ACHN (cell line): ENCODE measurements at places on chromosomes 12 and 14.

DNA sequence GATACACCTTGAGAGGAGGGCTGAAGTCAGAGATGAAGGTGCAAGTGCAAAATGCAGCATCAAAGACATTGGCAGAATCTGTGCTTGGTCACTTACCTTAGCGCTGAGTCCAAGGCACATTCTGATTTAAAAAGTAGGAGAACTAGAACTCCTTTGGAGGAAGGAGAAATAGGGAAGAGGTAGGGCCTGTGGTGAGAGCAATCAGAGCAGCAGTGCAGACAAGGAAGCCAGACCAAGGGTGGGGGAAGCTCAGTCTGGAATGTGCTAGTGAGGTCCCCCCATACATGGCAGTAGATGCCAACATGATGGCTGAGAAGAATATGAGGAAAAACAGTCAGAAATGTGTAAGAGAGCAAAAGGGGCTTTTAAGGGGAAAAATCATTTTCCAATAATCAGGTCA lies 206.5 kb downstream of the SSPN start:
- DNase-seq, result no peak

- DNase-seq, result no peak
Measured at GRCh38 chr14:104180561-104181165, 42.3 kb downstream of the KIF26A start.

- peak; percentile 46 for DNase-seq
Measured at GRCh38 chr12:102824218-102824835, 92.7 kb downstream of the PAH start.

DNA sequence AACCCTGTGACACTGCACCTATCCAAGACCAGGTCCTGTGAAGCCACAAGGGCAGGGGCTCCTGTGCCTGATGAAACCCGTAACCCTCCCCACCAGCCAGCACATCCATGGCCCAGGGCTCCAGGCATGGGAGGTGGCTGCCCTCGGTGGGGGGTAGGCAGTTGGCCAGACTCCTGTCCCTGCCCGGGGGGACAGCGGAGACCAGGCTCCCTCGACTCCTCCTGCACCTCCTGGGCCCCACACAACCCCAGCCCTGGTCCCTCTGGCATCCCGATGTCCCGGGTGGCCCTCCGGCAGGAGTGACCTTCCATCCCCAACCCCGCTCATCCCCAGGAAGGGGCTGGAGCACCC lies 11.4 kb downstream of the AKT1 start:
- DNase-seq, result no peak

DNA sequence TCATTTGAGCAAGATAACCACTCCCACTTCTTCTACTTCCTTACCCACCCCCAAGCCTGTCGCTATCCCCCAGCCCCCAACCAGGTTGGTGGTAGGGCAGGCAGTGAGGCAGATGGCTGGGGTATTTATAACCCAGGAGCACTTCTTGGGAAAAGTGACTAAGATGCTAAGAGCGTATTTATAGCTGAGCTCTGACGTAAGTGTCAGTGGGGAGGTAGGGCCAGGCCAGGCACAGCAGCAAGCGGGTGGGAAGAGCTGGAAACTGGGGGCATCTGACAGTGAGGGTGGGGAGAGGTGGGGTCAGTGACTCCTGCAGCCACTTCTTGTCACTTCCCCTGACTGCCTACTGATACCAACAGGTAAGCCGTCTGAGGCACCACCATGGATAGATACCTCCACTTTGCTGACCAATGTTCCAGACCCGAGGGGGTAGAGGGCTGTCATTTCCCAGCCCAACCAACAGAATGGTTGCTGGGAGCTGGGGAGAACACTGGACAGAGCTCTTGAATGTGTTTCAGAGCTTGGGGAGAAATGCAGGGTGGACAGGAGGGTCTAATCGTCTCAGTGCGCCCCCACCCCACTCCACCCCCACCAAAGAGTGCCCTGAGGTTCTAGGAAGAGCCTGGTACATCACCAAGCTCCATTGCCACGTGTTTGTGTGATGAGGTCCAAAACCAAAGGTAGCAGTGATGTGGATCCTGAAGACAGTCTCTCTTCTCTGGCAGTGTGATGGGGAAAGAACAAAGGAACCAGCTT lies 2.7 kb upstream of the INHBE start:
- DNase-seq, result no peak

DNA sequence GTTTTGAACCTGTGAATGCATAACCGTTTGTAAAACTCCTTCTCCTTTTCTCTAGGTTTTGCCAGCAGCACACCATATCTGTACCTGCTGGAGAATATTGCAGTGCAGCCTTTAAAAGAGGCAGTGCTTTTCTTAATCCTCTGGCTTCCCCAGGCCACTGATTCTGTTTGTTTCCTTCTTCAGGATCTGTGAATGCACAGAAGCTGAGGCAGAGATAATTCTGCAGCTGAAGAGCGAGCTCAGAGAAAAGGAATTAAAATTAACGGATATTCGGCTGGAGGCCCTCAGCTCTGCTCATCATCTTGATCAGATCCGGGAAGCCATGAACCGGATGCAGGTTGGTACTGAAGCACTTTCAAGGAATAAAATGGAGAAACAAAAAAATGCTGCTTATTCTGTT lies 348.7 kb downstream of the NAV3 start:
- DNase-seq, result no peak

DNA sequence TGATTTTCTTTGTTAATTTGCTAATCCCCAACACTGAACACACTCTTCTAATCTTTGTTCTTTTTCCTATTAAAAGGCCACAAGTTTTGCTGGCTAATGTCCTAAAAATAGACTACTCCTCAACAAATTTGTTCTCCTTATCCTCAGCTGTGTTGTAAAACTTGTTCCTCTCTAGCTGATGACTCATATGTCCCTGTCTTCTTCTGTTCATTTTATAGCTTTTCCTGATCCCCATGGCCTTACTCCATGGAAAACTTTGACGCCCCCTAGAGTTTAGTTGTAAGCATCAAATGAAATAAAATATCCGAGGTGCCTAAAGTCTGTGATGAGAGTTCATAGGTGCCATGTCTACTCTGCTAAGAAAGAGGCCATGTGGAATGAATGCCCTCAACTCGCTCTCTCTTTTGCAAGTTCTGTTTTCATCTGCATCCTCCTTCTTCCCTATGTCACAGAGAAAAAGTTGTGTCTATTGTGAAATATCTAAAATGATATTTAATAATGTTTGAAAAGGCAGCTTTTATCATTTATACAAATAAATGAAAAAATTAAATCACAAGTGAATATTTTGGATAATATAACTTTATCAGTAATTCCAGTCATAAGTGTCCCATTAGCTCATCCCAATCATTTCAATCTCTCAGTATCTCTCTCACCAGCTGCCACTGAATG lies 237.9 kb downstream of the IPO8 start:
- peak; percentile 69 for DNase-seq

DNA sequence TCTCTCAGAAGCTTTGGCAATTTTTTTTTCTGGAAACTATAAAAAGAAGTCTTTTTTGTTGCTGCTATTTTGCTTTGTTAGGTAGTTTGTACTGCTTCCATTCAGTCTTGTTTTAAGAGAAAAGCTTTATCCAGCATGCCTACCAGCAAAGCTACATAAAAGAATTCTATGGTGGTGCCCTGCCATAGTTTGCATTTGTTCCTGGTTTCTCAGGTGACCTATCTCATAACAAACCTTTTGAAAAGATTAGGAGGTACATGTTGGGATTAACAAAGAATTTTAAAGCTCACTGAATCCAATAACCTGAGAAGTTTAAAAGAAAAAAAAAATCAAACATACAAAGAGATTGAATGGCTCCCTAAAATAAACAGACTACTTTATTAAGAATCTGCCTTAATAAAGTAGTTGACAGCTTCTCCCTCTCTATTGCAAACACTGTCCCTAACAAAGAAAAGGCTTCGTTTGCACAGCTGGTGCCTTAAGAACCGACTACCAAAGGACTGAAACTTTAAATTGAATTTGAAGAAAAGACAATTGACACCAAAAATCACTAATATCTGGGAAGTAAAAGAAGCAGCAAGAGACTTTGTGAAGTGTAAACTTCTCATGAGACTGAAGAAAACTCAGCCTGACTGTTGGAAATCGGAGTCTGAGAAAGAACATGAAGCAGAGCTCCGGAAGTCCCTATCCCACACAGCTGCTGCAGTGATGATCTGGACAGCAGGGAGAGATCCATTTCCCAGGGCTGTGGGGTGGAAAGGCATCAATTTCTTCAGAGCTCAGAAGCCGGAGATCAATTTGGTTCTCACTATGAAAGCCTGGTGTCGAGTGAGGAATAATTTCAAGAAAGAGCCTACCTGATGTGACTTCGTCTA lies 102.7 kb upstream of the PLEKHA5 start:
- DNase-seq, result no peak

GRCh38 chr14:91223028-91223783 lies 21.3 kb downstream of the GPR68 start:
- no peak for DNase-seq

DNA sequence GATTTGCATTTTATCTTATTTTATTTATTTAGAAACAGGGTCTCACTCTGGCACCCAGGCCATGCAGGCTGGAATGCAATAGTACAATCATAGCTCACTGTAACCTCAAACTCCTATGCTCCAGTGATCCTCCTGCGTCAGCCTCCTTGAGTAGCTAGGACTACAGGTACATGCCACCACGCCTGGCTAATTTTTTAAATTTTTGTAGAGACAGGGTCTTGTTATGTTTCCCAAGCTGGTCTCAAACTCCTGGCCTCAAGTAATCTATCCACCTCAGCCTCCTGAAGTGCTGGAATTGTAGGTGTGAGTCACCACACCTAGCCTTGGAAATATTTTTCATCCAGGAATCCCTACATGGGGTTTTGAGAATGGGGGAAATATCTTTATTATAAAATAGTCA lies 84.6 kb downstream of the MAPKAPK5 start:
- no peak for DNase-seq

GRCh38 chr12:91902860-91903683 lies 242.6 kb downstream of the BTG1 start:
- no peak for DNase-seq
